Endothelial cell (in vitro differentiated cells): ENCODE measurements at places on chromosomes 4 and X. TPM values are rescaled to one million over a fixed set of nuclear protein-coding genes. Genes with fewer than 3 reads are reported as not detected.

The OPRPN gene
- not detected for total RNA-seq

- no peak for DNase-seq
Measured at GRCh38 chr4:172778583-172778982, 390.0 kb upstream of the GALNT7 start.

GRCh38 chr4:55080174-55080865 lies 45.1 kb downstream of the KDR start:
- DNase-seq: no peak

- DNase-seq: no peak
Measured at GRCh38 chr4:68463796-68464195, 16.5 kb downstream of the TMPRSS11E start.

DNA sequence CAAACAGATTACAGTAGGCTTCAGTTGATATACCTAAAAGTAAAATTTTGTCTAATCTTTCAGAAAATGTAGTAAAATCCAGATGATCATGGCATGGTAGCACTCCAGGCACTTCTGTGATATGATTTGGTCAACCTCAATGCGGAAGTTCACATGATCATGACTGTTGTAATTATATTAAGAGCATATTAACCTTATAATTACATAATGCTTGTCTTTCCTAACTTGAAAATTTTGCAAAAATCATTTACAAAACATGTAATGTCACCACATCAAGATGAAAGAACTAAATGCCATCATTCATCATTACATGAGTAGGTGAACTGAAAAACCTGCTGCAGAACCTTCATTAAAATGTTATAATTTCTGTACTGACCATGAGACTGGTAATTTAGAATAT lies 88.1 kb downstream of the MBNL3 start:
- DNase-seq: no peak

The ADH7 gene
- total RNA-seq: not detected

The EIF2S3 gene
- 258 TPM for total RNA-seq

The PPBP gene
- total RNA-seq: not detected

The VEGFD gene
- 0.56 TPM for total RNA-seq

- no peak for DNase-seq
Measured at GRCh38 chr4:8867624-8868320, 3.9 kb downstream of the HMX1 start.

The PLAC8 gene
- total RNA-seq: not detected

- DNase-seq: no peak
Measured at GRCh38 chr4:139858436-139859205, 193.0 kb downstream of the MGST2 start.

The ACTRT1 gene
- not detected for total RNA-seq

GRCh38 chr4:39928538-39928937 lies 49.2 kb downstream of the PDS5A start:
- no peak for DNase-seq

- no peak for DNase-seq
Measured at GRCh38 chr4:123987408-123987807, 590.8 kb downstream of the SPRY1 start.

The F8A3 gene
- total RNA-seq: 0.31 TPM
